ENCODE measurements at places on chromosomes 7 and 10.

GRCh38 chr10:77410523-77410922 lies 227.1 kb downstream of the KCNMA1 start:
- no peak for DNase-seq

GRCh38 chr10:93482145-93482834 lies at the start of gene MYOF:
Gene MYOF (minus strand): TSS chr10:93482334. CDS start chr10:93482194, 140 bp downstream.
- no peak for DNase-seq

DNA sequence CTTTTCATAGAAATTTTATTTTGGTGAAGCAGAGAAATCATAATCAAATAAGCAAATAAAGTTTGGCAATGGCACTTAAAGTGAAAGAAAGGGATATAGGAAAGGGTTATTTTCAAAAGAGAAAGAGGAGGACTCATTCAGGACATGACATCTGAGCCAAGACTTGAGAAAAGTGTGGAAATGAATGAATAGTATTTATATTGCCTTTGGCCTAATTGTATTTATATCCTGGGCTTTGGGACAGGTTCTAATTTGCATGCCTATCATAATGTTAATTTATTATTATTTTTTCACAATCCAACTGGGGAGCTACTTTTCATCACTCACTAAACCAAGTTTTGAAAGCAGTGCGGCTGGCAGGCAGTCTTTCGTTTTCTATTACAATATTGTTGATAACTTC lies 376.8 kb downstream of the HGF start:
- DNase-seq, result no peak

DNA sequence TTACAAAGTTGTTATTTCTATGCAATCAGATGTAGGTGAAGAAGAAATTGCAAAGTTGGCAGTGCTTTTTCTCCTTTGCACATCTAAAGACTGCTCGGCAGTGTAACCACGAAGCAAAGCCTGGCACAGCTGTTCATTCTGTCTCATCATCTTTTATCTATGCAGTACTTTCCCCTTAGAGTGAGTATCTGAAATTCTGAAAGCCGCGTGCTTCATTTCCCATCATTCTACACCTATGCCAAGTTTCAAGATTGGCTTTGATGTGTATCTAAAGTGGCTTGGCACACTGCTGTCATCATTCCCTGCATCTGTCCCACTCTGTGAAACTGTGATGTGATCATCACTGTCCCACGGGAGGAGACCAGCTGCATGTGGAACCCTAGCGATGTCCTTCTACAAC lies 15.2 kb downstream of the SOSTDC1 start:
- DNase-seq, result no peak

DNA sequence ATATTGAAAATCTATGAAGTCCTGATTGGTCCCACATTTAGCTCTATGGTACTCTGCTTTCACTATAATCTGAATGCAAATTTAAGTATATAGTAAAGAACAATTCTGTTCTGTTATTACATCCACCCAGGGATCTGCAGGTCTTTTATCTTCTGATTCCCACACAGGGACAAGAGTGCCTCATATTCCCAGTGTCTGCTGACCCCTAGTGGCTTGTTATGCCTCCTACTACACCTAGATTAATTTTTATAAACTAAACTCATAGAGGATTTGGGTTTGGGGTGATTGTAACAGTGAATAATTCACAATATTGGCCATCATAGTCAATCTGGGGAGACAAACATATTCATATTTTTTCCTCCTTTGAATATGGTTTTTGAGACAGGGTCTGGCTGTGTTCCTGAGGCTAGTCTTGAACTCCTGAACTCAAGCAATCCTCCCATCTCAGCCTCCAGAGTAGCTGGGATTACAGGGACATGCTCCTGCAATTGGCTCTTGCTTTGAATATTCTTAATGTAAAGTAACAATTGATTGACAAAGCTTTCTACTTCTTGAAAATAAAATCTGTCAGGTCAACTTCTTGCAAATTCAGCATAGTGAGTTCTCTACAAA lies 282.1 kb downstream of the KCND2 start:
- DNase-seq, result peak; percentile 19

DNA sequence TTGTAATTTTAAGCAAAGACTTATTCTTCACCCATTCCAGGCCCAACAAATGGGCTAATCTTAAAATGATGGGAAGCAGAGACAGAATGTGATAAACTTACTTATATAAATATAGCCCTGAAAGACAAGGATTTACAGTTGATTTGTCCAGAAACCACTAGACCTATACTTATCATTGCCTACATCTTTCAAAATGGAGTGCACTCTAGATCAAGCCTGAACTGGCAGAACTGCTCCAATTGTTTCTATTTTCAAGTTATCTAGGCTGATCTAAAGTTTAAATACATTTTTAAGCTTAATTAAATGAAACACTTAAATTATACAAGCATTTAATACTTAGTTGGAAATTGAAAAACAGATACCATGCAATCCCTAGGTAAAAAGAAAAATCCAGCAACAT lies 24.9 kb upstream of the PALS2 start:
- DNase-seq, result no peak

DNA sequence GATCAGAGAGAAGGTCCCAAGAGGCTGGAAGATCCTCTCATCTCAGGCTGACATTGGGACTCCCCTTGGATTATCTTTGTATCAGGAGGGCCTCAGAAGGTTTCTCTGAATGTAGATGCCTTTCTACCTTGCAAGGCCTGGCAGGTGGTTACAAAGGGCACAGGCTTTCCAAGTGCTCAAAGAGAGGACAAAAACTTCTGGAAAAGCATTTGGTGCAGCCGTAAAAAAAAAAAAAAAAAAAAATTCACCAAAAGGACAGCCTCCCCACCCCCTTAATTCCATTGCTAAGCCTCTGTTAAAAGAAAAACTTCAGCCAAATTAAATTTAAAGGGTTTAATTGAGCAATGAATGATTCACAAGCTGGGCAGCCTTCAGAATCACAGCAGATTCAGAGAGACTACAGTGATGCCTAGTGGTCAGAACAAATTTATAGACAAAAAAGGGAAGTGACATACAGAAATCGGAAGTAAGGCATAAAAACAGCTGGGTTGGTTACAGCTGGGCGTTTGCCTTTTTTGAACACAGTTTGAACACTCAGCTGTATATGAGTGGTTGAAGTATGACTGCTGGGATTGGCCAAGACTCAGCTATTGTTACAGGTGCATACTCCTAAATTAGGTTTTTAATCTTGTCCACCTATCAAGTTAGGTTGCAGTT lies 42.5 kb upstream of the LRGUK start:
- no peak for DNase-seq

DNA sequence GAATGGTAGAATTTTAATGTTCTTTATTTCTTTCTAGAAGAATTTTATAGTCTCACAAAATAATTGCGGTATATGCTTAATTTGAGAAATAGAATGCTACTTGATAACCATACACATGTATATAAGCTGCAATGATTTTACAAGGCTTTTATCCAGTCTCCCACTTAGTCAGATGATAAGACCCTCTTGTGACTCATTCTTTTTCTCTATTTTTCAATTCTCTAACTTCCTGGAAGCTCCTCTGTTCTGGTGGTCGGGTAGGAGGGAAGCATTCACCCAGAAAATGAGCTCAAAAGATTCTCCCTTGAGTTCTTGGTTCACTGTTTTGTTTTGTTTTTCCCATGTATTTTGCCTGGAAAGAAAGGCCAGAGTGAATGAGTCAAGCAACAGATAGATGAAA lies 546.6 kb downstream of the INHBA start:
- no peak for DNase-seq

- DNase-seq, result no peak
Observed at GRCh38 chr7:151246851-151247580, 1.5 kb downstream of the SMARCD3 start.

DNA sequence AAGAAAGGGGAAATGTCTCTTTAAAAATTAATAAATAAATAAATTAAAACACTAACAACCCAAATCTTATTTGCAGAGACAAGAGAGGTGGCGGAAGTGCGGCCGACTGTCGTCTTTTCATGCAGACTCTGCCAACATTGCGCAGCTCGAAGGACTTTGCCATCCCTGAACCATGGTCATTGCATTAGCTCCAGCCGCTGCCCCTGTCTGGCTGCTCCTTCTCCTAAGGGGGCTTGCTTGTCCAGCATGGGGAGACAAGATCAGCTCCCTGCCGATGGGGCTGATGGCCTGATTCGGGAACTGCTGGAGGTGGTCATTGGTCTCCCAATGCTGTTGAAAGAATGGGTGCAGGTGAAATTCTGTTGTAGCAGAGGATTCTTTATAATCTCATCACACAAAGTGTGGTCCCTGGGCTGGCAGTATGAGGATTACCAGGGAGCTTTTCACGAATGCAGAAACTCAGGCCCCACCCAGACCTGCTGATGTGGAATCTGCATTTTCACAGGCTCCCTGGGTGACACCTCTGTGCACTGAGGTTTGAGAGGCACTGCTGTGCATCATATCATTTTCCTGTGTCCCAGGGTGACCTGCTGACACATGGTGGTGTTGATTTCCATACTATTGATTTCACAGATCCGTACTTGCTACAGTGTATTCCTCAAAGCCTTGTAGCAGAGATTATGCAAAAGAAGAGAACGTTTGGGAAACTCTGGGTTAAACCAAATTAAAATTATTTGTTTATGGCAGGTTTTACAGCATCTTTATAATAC lies 172.4 kb upstream of the ZMIZ1 start:
- DNase-seq, result peak; percentile 6

GRCh38 chr7:71996141-71996540 lies 416.0 kb downstream of the CALN1 start:
- no peak for DNase-seq

- DNase-seq, result peak; percentile 85
Observed at GRCh38 chr10:114821293-114821914, at the start of gene FHIP2A. Gene FHIP2A (plus strand): TSS chr10:114821780. CDS start chr10:114822079, 299 bp downstream.

- DNase-seq, result no peak
Observed at GRCh38 chr10:98627711-98628110, 181.0 kb upstream of the HPS1 start.

DNA sequence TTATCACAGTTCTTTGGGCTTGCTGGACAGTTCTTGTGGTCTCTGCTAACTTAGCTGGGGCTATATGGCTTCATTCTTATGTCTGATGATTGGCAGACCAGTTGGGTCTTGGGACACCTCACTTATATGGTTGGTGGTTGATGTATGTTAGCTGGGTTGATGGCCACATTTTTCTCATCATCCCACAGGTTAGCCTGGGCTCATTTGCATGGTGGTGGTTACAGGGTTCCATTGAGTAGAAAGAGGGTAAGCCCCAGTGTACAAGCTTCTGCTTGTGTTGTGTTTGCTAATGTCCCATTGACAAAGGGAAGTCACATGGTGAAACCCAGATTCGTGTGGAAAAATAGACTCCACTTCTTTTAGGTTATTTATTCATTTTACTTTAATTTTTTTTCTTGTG lies 40.6 kb downstream of the TMEM60 start:
- no peak for DNase-seq

GRCh38 chr7:77831953-77832352 lies 33.4 kb downstream of the PHTF2 start:
- no peak for DNase-seq

DNA sequence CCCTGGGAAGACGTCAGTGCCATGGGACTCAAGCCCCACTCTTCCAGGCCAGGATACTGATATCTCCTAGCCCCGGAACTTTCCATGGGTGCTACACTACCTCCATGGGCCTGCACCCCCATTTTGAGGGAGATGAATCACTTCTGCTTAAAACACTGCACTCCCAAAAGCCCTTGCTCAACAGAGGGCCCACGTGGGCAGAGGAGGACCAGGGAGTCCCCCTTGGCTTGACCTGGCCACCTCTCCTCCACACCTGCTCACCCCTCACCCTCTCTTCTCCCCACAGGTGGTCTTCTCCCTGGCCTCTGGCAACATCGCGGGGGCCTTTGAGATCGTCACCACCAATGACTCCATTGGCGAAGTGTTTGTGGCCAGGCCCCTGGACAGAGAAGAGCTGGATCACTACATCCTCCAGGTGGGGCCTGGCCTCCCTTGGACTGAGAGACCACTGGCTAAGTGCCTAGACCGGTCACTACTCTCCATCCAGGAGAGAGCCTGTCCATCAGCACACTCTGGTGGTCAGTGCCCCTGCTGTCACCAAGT lies 19.9 kb upstream of the C10orf105 start:
- DNase-seq, result no peak

GRCh38 chr7:107815254-107815882 lies 12.3 kb upstream of the SLC26A3 start:
- DNase-seq, result no peak

- no peak for DNase-seq
Observed at GRCh38 chr7:116988363-116988989, 35.2 kb downstream of the ST7 start.

DNA sequence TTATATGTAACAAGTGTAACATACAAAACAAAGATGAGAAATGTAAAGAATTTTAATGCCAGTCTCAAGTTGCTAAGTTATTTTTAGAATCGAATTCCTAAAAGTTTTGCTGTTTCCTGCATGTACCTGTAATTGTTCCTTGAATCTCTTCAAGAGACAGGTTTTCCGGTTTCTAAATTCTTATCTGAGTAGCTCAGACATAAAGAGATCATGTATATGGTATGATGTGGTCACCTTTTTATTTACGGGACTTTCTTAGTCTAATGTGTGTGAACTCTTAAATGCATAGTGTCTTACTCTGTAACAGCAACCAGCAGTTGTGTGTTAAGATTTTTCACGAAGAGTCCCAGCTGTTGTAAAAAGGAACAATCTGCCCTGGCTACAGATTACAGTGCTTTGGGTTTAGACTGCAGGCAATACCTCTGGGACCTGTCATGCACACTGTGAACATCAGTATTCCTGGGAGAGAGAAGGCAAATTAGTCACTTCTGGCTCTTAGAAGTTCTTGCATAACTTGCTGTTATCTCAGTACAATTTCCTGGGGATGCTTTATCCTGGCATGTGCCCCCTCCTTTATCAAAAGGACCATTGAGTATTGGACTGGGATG lies 263.4 kb downstream of the BICC1 start:
- no peak for DNase-seq

DNA sequence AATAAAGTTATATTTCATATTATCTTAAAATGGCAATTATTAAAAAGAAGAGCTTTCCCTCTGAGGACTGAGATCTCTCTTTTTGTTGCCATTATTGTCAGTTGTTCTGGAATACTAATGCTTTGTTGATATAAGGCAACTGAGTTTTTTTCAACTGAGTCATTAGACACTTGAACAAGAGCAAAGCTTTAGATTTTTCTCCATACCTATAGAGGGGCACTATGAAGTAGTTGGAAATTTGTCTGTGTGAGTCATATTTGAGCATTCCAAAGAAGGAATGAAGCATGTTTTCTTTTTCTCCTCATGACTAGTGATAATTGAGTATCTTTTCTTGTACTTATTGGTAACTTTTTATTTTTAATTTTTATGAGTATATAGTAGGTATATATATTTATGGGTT lies 24.5 kb downstream of the RPA3 start:
- DNase-seq, result no peak

GRCh38 chr7:158779061-158780000 lies 50.0 kb downstream of the ESYT2 start:
- no peak for DNase-seq
